Bronchial smooth muscle cell (primary cell): ENCODE measurements at places on chromosomes 5 and 9. TPM values are rescaled to one million over a fixed set of nuclear protein-coding genes. Genes with fewer than 3 reads are reported as not detected.

The SPIN1 gene
- total RNA-seq: 88.0 and 117 TPM in 2 replicates

The FGF10 gene
- 0.26 and 0.79 TPM in 2 replicates for total RNA-seq

The CCDC183 gene
- 0.32 and 0.43 TPM in 2 replicates for total RNA-seq

The GGTA1 gene
- total RNA-seq: under 0.01 TPM in 1 of 2 replicates, not detected in the other

The PTGER4 gene
- total RNA-seq: 5.0 and 5.2 TPM in 2 replicates

The GIN1 gene
- 4.7 and 5.7 TPM in 2 replicates for total RNA-seq

The FSTL4 gene
- total RNA-seq: 0.26 TPM in 1 of 2 replicates, not detected in the other

The MATR3 gene
- total RNA-seq: 211 and 213 TPM in 2 replicates

The TAF11L7 gene
- not detected in 2 replicates for total RNA-seq

The SUSD3 gene
- 0.32 and 0.94 TPM in 2 replicates for total RNA-seq

The SSBP2 gene
- total RNA-seq: 24.6 and 30.1 TPM in 2 replicates
